Activated T-helper 1 cell treated with anti-CD3 and anti-CD28 coated beads, Interleukin-12 subunit alpha, Interleukin-12 subunit beta, Interleukin-2, Interleukin-4 antibody, amounts not matched to agents 30 ng/mL and 10 ng/mL and 1 ng/mL, durations not matched to agents 14 hours and 24 hours and 36 hours (primary cell): ENCODE measurements at places on chromosomes 12 and 14. TPM values are rescaled to one million over a fixed set of nuclear protein-coding genes. Genes with fewer than 3 reads are reported as not detected.

- H3K27me3 ChIP-seq: peaks cover 15% of the 10 kb centered on the region
- peaks cover 4% of the 10 kb centered on the region for H3K4me1 ChIP-seq
- H3K36me3 ChIP-seq: no peaks in the 10 kb centered on the region
- no peak overlapping the region for H3K4me3 ChIP-seq
- DNase-seq: no peak
These were observed 65.9 kb downstream of the PTPN21 start for GRCh38 chr14:88488897-88489296.

The KITLG gene
- total RNA-seq: not detected in 2 replicates

- no peaks in the 10 kb centered on the region for H3K4me1 ChIP-seq
- H3K27ac ChIP-seq: no peak overlapping the region
- H3K4me3 ChIP-seq: no peak overlapping the region
- no peaks in the 10 kb centered on the region for H3K27me3 ChIP-seq
These were observed 217.8 kb upstream of the NPAS3 start for GRCh38 chr14:32720927-32721326.

DNA sequence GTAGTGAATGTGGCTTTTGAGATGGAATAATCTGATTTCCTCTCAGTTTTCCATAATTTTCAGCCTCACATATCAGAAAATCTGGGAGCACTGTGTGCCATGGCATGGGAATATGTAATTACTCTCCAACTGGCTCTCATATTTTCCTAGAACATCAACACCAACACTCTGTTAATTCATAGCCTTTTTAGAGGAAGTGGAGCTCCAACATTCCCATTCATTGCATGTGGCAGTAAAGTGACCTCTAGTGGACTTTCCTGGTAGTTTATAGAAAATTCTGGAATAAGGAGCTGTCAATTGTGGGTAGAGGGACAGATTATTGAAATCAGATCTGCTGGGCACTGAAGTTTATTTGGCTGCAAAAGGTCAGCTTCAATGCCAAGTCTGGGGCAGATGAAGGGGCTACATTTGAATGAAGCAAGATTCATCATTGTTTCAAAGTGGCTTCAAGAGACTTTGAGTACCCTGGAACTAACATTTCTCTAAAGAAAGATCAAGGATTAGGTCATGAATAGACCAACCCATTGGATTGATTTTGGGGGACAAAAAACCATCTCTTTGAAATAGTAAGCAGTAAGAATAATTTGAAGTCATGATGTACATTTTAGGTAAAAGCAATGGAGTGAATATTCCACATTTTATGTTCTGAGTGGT, 23.6 kb upstream of the USP44 start:
- no peaks in the 10 kb centered on the region for H3K36me3 ChIP-seq
- DNase-seq: no peak
- peaks cover 11% of the 10 kb centered on the region for H3K27me3 ChIP-seq
- no peak overlapping the region for H3K4me3 ChIP-seq
- H3K4me1 ChIP-seq: no peaks in the 10 kb centered on the region

DNA sequence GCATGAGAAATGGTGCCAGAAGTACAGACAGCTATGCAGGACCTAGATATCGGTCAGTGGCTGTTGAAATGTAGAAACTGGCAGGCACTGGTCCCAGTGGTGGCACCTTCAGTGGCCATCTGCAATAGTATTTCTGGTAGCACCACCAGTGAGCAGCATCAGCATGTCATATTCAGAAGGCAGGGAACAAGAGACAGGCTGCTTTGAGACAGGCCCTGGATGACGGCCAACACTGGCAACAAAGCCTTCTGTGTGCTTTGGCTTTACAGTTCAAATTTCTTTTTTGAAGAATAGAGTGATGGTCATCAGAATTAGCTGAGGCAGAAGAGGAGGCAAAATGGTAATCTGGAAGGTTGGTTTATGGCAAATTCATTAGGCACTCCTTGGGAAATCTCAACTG, 273.4 kb upstream of the SLC16A7 start:
- no peaks in the 10 kb centered on the region for H3K4me1 ChIP-seq
- H3K36me3 ChIP-seq: no peaks in the 10 kb centered on the region
- no peaks in the 10 kb centered on the region for H3K27me3 ChIP-seq
- no peak for DNase-seq
- no peak overlapping the region for H3K27ac ChIP-seq
- no peak overlapping the region for H3K4me3 ChIP-seq

The ENDOU gene
- total RNA-seq: not detected in 2 replicates

The PDE3A gene
- not detected in 2 replicates for total RNA-seq

The BCL2L14 gene
- 10.4 and 11.0 TPM in 2 replicates for total RNA-seq

The TMEM179 gene
- total RNA-seq: 0.12 and 0.36 TPM in 2 replicates

DNA sequence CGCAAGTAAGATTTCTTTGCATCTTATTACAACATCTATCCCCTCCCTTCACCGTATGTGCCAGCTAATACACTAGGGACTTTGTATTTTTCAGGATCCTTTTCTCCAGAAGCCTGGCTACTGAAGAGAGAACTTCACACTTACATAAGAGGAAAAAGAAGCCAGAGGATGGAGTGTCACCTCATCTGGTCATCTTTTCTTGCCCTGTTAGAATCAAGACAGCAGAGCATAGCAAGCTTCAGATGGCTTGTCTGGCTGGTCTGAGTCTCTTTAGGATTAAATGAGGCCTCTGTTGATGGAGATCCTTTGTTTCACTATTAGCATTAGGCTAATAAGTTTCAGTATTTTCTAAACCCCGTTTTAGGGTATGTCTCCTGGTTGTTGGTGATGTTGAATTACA, 14.4 kb upstream of the AACS start:
- H3K4me1 ChIP-seq: peaks cover 13% of the 10 kb centered on the region
- DNase-seq: no peak
- peaks cover under 1% of the 10 kb centered on the region for H3K27me3 ChIP-seq
- H3K4me3 ChIP-seq: no peak overlapping the region
- no peak overlapping the region for H3K27ac ChIP-seq

DNA sequence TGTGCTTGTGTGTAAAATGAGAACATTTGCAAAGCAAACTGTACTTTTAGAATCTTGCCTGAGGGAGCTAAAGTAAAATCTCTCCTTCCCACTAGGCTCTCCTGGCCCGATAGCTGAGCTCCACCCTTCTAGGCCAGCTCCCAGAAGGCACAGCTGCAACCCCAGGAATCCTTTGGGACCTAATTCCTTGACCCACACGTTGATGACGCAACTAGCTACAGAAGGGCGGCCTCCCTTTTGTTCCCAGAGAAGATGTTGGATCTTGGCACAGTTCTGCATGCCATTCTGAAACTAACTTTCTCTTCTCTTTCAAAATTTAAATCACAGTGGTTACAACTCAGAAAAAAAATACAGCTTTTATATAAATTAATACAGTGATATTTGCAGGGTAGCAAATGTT, 268.1 kb downstream of the EGLN3 start:
- DNase-seq: no peak
- H3K27ac ChIP-seq: no peak overlapping the region
- no peaks in the 10 kb centered on the region for H3K36me3 ChIP-seq

The CAPZA3 gene
- not detected in 2 replicates for total RNA-seq

DNA sequence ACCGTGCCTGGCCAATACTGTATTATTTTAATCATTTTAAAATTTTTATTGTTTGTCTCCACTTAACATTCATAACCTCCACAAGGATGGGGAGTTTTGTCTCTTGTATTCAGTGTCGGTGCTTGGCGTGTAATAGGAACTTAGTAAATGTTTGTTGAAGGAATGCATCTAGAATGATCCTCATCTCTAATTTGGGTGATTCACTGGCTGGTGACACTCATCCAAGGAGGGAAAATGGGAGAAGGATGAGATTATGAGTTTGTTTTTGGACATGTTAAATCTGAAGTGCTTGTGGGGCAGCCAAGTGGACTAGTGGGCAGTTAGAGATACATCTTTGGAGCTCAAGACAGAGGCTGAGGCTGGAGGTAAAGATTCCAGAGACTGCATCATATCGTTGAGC, 5.1 kb downstream of the KLC1 start:
- H3K27me3 ChIP-seq: no peaks in the 10 kb centered on the region
- H3K4me3 ChIP-seq: peak overlapping the region; percentile 66
- no peak overlapping the region for H3K27ac ChIP-seq
- no peak for DNase-seq

GRCh38 chr12:1529228-1529861, 65.0 kb downstream of the FBXL14 start:
- H3K36me3 ChIP-seq: no peaks in the 10 kb centered on the region
- H3K27ac ChIP-seq: no peak overlapping the region
- H3K27me3 ChIP-seq: peaks cover 71% of the 10 kb centered on the region
- peaks cover 27% of the 10 kb centered on the region for H3K4me1 ChIP-seq

DNA sequence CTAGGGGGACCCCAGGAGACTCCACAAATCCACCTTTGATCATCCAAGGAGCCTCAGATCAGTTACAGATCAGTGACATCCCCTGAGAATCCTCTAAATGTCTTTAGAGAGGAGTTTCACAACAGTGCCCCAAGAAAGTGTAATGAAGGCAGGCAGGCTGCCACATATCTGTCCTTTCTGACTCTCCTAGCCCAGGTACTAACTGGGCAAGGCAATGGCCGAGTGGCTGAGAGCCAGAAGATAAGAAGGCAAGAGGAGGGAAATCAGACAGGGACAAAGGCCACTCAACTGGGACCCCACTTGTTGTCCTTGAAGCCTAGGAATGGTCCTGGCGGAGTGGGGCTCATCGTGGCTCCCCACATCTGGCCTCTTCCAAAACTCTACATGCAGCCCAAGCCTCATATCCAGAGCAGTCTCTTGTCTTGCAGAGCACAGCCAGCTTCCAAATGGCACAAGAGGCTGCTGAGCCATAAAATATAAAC, 11.6 kb downstream of the ACTN1 start:
- H3K27ac ChIP-seq: no peak overlapping the region
- DNase-seq: no peak
- H3K4me1 ChIP-seq: peaks cover 34% of the 10 kb centered on the region
- peaks cover 4% of the 10 kb centered on the region for H3K36me3 ChIP-seq
- no peak overlapping the region for H3K4me3 ChIP-seq
- peaks cover 3% of the 10 kb centered on the region for H3K27me3 ChIP-seq

- no peak overlapping the region for H3K27ac ChIP-seq
- H3K4me1 ChIP-seq: no peaks in the 10 kb centered on the region
- H3K36me3 ChIP-seq: no peaks in the 10 kb centered on the region
- DNase-seq: no peak
- H3K27me3 ChIP-seq: peaks cover 5% of the 10 kb centered on the region
These were observed 24.4 kb upstream of the YARS2 start for GRCh38 chr12:32780071-32780470.

GRCh38 chr12:2234646-2235350, 182.0 kb downstream of the CACNA1C start:
- H3K27me3 ChIP-seq: no peaks in the 10 kb centered on the region
- H3K4me3 ChIP-seq: no peak overlapping the region
- DNase-seq: no peak
- no peaks in the 10 kb centered on the region for H3K36me3 ChIP-seq
- H3K27ac ChIP-seq: no peak overlapping the region

The RPGRIP1 gene
- total RNA-seq: not detected in 2 replicates

The RBP5 gene
- 0.51 TPM in 1 of 2 replicates, not detected in the other for total RNA-seq

DNA sequence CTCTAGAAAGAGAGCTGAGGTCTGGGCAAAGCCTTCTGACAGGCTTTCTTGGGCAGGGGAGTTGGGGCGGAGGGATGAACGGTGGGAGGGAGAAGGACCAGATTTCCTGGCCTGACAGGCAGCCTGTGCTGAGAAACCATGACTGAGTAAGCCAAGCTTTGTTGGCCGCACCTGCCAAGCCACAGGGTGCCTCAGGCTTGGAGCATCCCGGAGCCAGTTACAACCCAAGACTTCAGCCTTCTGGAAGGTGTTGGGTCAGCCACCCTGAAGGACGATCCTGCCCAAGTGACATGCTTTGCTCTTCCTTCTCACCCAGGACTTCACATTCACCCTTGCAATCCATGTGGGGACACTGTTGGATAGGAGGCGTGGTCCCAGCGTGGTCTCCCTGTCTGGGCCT, 21.0 kb upstream of the AQP2 start:
- DNase-seq: no peak
- no peak overlapping the region for H3K27ac ChIP-seq
- no peaks in the 10 kb centered on the region for H3K36me3 ChIP-seq
- no peaks in the 10 kb centered on the region for H3K4me1 ChIP-seq

The NOVA1 gene
- 0.13 TPM in 1 of 2 replicates, not detected in the other for total RNA-seq

GRCh38 chr14:77052281-77053044, 24.0 kb upstream of the IRF2BPL start:
- H3K4me3 ChIP-seq: no peak overlapping the region
- no peak for DNase-seq
- no peak overlapping the region for H3K27ac ChIP-seq
- no peaks in the 10 kb centered on the region for H3K36me3 ChIP-seq
- H3K4me1 ChIP-seq: peaks cover 19% of the 10 kb centered on the region

The KRT83 gene
- not detected in 2 replicates for total RNA-seq

The TPH2 gene
- not detected in 2 replicates for total RNA-seq

- H3K36me3 ChIP-seq: no peaks in the 10 kb centered on the region
- DNase-seq: peak; percentile 43
- no peaks in the 10 kb centered on the region for H3K27me3 ChIP-seq
- H3K4me1 ChIP-seq: peaks cover 31% of the 10 kb centered on the region
- peak overlapping the region; percentile 83 for H3K27ac ChIP-seq
These were observed 40.5 kb downstream of the PSMA6 start for GRCh38 chr14:35332517-35333263.

- no peaks in the 10 kb centered on the region for H3K36me3 ChIP-seq
- no peaks in the 10 kb centered on the region for H3K27me3 ChIP-seq
- no peak overlapping the region for H3K27ac ChIP-seq
- no peak for DNase-seq
- no peaks in the 10 kb centered on the region for H3K4me1 ChIP-seq
- no peak overlapping the region for H3K4me3 ChIP-seq
These were observed 1221.0 kb downstream of the AACS start for GRCh38 chr12:126286203-126286602.

DNA sequence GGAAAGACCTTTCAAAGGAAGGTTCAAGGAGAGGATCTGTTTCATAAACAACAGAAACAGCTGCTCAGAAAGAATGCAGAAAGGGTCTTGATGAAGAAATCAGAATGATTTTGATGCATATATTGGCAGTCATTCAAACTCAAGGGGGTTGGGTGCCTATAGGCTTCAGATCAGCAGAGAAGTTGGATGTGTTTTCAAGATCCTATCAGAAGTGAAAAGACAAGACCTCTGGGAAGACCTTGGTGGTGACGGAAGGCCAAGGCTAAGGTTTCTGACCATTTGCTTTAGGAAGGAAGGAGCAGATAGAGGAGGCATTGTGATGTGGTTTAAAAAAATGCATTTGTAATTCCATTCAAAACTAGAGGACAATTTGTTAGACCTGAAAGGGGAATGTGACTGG, 15.2 kb upstream of the PTPRB start:
- peaks cover 7% of the 10 kb centered on the region for H3K27me3 ChIP-seq
- H3K36me3 ChIP-seq: no peaks in the 10 kb centered on the region
- H3K4me3 ChIP-seq: no peak overlapping the region
- DNase-seq: no peak
- no peaks in the 10 kb centered on the region for H3K4me1 ChIP-seq
- H3K27ac ChIP-seq: no peak overlapping the region

The BCL11B gene
- 43.5 and 45.4 TPM in 2 replicates for total RNA-seq
